Stimulated activated CD4-positive, alpha-beta T cell treated with anti-CD3 and anti-CD28 coated beads, Interleukin-4, amount 100 ng/mL, for 4 hours (primary cell): ENCODE measurements at places on chromosomes 3 and 15.

- no peak for DNase-seq
These were observed 108.1 kb downstream of the LSAMP start for GRCh38 chr3:116337229-116337628.

- DNase-seq: no peak
These were observed 3.9 kb downstream of the FOXL2 start for GRCh38 chr3:138942861-138943623.

GRCh38 chr15:95142531-95142930 lies 911.2 kb downstream of the MCTP2 start:
- DNase-seq: no peak

- DNase-seq: no peak
These were observed 86.3 kb upstream of the ATP13A5 start for GRCh38 chr3:193464889-193465288.

DNA sequence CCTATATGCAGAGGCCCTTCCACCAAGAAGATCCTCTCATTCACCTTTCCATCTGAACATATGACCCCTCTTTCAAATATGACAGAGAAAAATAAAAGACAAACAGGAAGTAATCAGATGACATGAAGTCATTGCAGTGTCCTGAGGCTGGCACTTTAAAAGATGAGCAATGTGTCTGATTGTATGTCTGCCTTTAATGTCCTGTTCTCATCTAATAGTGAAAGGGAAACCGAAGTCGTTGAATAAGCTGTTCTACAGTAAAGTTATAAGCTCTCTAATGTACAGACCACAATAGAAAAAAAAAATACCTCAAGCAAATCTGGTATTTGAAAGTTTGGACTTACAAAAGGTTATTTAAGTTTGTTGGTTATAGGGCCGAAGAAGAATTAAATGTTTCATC lies 243.0 kb downstream of the CLSTN2 start:
- no peak for DNase-seq

- DNase-seq: peak; percentile 28
These were observed 34.4 kb downstream of the B3GNT5 start for GRCh38 chr3:183287301-183287971.

DNA sequence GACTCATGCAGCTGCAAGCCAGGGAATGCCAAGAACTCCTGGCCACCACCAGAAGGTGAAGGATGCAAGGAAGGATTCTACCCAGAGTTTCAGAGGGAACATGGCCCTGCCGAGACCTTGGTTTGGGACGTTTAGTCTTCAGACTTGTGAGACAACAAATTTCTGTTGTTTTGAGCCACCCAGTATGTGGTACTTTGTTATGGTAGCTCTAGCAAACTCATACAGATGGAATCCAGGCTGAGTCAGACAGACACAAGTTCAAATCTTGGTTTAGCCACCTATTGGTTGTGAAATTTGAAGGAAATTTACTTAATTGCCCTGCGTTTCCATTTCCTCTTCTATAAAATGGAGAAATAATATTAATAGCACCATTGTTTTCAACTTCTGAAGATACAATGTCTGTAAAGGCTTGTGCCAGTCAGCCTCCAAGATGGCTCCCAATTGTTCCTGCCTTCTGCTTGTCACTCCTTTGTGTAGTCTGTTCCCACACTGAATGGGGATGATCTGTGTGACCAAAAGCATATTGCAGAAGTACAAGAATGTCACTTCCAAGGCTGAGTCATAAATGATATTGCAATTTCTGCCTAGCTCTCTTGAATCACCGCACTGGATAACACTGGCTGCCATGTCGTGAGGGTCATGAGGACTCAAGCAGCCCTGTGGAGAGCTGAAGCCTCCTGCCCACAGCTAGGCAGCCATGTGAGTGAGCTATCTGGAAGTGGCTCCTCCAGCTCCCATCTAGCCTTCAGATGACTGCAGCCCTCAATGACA lies 223.5 kb upstream of the PROK2 start:
- DNase-seq: no peak

DNA sequence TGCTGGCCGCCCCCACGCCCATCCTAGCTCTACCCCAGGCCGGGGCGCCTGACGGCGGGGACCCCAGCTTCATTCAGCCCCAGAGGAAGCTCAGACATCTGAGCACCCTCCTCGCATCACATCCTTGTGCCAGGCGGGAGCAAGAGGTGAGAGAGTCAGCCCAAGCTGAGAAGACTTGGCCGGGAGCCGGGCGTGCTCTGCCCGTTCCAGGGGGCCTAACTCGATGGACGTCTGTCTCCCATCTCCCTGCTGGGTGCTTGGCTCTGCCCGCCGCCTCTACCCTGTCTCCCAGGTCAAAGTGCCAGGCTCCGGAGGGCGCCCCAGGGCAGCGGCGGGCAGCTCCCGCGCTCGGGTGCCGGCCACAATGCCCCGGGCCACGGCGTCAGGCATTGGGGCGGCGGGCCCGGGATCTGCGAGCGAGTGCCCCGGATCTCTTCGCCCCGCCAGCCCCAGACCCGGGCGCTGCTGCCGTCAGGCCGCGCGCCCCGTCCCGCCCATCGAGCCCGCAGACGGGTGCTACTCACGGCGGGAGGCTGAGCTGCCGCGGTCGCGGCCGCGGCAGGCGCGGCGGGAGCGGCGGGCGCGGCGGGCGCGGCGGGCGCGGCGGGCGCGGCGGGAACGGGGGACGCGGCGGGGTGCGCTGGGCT lies 388 bp downstream of the DAPK2 start:
- no peak for DNase-seq

DNA sequence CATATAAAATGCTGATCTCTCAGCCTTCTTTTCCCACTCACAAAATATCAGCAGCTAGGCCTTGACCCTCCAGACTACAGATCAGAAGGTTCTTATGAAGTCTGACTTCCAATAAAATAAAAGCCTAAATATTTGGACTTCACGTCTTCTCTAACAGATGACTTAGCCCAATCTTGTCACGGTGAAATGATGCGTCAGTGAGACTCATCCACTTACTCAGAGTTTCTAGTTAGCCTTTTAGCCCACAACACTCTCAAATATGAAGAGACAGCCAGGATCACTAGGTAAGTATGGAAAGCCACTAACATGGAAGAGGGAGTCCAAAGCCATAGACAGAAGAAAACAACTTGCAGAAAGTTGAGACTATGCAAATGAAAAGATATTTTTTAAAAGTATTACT lies 601.2 kb downstream of the PYDC2 start:
- no peak for DNase-seq

GRCh38 chr3:63972196-63972595 lies 51.1 kb downstream of the PSMD6 start:
- DNase-seq: no peak

- no peak for DNase-seq
These were observed 12.0 kb upstream of the CBLB start for GRCh38 chr3:105880681-105881290.

GRCh38 chr3:166986000-166986399 lies 394.1 kb downstream of the ZBBX start:
- DNase-seq: no peak

GRCh38 chr3:12916159-12916558 lies 74.8 kb upstream of the RPL32 start:
- DNase-seq: no peak

GRCh38 chr15:36926427-36926825 lies 173.9 kb downstream of the MEIS2 start:
- DNase-seq: no peak

DNA sequence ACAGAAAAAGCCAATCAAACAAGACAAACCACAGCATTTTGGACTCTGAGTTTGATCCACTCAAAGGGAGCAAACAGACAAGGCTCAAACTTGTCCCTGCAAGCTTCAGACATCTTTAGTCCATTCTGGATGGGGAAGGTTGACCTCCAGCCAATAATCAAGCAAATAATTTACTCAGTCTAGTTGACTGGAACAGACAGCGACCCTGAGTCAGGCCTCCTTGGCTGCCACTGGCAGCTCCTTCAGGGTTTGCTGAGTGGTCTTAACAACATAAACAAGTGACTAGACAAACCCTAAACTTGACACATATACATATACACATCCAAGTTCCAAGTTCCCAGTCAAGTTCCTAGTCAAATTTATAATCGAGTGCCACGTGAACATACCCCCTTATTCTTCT lies 313.9 kb downstream of the POLQ start:
- no peak for DNase-seq

DNA sequence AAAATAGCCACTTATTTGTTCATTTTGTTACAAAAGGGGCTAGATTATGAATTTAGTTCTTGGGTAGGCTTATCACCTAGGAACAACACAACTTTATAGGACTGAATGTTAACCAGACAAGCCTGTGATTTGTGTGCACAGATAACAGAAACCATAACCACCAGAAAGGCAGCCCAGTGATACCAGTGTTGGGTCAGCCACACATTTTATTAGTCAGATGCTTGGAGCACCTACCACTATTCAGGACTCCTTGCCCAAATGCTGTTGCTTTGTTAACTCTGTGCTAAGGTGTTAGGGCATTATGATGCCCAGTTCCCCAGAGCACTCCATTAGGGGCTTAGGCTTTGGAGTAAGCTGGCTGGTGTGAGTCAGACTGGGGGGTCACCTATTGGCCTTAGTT lies 22.5 kb downstream of the PLCL2 start:
- DNase-seq: no peak

DNA sequence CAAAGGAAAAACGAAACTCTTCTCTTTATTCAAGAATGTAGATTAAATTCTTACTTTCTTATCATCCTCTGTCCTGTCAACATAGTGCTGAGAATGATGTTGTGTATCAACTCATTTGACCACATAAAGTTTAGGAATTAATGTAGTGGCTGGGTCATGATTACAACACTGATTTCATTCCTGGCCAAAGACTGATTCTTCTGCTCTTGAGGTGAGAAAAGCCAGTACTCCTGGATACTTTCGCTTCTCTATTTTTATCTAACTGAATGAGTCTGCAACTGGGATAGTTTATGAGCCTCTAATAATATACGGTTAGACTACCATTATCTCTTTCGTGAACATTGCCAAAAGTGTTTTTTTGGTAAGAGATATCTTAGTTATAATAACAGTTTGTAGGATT lies 173.0 kb downstream of the LPP start:
- DNase-seq: no peak

DNA sequence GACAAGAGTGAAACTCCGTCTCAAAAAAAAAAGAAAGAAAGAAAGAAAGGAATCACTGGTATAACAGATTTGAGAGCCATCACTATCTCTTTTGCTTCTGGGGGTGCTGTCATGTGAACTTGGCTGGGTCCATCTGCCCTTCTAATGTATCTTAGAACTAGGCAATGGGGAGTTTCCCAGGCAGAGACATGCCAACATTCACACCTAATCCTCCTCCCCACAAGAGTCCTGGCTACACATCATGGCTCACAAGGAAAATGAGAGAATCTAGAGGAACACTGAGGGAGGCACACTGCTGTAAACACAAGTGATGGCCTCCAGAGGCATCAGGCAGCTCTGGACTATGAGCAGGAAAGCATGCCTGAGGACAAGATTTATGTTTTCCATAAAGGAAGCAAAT lies 67.8 kb upstream of the PPP2R3A start:
- no peak for DNase-seq

- DNase-seq: no peak
These were observed 36.8 kb downstream of the MUC4 start for GRCh38 chr3:195774917-195775316.

DNA sequence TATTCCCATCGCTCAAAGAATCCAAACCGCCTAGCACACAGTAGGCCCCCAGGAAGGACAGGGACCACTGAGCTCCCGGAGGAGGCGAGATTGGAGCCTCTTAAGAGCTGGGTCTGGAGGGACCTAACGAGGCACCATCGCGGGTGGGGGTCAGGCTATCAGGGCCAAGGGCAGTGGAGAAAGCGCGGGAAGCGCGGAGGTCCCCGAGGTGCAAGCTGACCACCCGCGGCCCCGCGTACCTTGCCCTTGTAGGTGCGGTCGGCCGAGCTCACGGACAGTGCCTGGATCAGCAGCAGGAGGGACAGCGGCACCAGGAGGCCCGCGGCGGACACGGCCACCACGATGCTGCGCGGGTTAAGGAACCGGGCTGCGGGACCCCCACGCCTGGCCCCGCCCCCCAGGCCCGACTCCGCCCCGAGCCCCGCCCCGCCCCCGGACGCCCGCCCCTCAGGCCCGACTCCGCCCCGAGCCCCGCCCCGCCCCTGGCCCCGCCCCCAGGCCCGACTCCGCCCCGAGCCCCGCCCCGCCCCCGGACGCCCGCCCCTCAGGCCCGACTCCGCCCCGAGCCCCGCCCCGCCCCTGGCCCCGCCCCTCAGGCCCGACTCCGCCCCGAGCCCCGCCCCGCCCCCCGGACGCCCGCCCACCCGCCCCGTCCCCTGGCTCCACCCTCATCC lies 3.9 kb downstream of the ZDHHC19 start:
- DNase-seq: peak; percentile 56

DNA sequence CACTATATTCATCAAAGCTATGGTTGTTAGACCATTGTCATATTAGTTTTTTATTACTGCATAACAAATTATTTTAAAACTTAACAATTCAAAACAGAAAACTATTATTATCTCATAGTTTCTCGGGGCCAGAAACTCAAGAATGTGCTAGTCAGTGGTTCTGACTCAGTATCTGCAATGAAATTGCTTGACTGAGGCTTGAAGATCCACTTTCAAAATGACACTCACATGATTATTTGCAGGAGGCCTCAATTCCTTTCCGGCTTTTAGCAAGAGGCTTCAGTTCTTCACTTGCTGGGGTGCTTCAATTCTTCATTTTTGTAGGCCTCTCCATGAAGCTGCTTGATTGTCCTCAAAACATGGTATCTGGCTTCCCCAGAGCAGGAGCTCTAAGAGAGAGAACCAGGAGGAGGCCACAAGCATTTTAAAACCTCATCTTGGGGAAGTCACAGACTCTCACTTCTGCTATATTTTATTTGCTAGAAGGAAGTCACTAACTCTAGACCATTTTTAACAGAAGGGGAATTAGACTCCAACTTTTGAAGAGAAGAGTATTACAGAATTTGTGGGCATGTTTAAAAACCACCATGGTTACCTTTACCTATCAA lies 383.7 kb downstream of the MFSD1 start:
- no peak for DNase-seq

GRCh38 chr3:126613479-126614188 lies 41.3 kb downstream of the TXNRD3 start:
- no peak for DNase-seq

- DNase-seq: no peak
These were observed 392.2 kb upstream of the CFAP20DC start for GRCh38 chr3:59442046-59442445.

DNA sequence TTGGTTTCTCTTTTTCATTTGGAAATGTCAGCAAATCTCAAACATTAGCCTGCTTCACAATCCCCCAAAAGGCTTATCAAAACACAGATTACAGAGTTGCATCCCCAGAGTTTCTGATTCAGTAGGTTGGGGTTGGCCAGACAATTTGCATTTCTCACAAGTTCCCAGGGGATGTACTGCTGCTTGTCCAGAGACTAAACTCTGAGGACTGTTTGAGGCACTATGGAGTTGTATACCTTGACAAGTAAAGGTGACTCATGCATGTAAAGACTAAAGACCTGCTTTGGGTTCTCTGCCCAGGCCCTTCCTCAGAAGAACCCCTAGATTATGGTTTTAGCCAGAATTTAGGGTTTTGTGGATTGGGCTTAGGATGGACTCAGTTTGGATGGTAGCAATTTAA lies 151.1 kb upstream of the ARHGEF26 start:
- no peak for DNase-seq

GRCh38 chr15:81572190-81572589 lies 198.2 kb upstream of the TMC3 start:
- no peak for DNase-seq

GRCh38 chr3:130442284-130442683 lies 74.7 kb upstream of the COL6A6 start:
- DNase-seq: no peak

- DNase-seq: no peak
These were observed 55.9 kb downstream of the IFT80 start for GRCh38 chr3:160343132-160343531.

GRCh38 chr3:144032531-144033239 lies 61.1 kb downstream of the DIPK2A start:
- DNase-seq: no peak
